ENCODE measurements at places on chromosomes 7 and 10.

GRCh38 chr10:62002753-62003152 lies 101.3 kb downstream of the ARID5B start:
- no peak for DNase-seq

DNA sequence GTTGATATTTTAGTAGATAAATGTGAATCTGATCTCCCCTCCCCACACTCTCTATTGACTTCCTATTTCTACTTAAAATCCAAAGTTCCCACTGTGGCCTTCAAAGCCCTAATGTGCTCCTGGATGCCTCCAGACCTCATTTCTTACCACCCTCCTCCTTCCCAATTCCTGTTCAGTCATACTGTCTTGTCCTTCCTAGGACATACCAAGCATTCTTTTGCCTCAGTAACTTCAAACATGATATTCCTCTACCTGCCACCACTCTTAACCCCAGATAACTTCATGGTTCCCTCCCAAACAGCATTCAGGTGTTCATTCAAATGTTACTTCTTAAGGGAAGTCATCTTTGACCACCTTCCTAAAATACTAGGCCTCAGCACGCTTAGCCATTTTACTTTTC lies 34.2 kb upstream of the FAM221A start:
- no peak for DNase-seq

DNA sequence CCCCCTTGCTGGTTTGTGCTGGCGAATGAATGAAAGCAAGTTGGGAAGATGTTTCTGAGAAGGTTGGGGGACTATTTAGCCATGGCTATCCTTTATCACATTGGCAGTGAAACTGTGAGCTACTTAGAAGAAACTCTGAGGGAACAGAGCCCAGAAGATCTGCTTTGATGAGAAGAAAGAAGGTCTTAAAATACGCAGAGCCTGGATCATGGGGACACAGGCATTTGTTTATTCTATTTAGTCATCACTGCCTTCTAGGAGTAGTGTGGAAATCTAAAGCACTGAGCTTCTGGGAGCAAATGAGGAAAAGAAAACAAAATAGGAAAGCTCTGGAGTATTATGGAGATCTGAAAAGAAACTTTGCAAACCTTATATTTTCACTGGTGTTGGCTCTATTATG lies 28.5 kb downstream of the CPED1 start:
- no peak for DNase-seq

- DNase-seq = no peak
These were observed 15.9 kb upstream of the ADCK2 start for GRCh38 chr7:140656548-140657515.

GRCh38 chr7:99243751-99244337 lies 28.8 kb upstream of the MYH16 start:
- no peak for DNase-seq

DNA sequence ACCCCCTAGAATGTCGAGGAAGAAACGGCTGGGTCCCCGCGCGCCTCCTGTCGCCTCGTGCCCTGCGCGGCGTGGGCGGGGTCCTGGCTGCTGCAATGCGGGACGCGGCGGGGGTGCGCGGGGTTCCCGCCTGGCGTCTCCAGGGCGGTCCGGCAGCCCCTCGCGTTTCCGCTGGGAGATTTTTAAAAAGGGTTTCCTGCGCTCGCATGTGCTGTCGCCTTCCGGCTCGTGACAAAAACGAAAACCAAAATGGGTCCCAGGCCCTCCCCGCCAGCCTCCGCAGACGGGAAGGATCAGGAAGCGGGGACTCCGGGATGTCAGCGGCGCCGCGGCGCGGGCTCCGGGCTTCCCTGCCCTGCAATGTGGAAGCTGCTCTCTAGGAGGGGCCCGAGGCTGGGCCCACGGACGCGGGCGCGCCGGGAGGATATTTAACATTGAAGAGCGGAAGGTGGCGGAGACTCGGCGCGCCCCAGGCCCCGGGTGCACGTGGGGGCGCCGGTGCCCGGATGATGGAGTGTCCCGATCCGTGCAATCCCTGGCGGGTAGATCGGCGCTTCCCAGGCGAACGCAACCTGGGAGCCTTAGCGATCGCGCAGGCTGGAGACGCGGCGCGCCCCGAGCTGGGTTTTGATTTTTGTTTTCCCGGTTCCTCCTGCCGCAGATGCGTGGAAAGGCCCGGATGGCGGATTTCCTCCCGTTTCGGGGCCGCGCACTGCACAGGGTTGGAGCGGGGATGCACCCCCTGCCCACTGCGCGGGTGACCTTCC lies 1.0 kb downstream of the PFKP start:
- no peak for DNase-seq

- DNase-seq = no peak
These were observed 27.6 kb upstream of the MKRN1 start for GRCh38 chr7:140506788-140507464.

- no peak for DNase-seq
These were observed 10.5 kb downstream of the CAV2 start for GRCh38 chr7:116509982-116510579.

- no peak for DNase-seq
These were observed 53.2 kb downstream of the FOXI2 start for GRCh38 chr10:127790066-127790624.

Measured in stimulated activated CD4-positive, alpha-beta T cell treated with anti-CD3 and anti-CD28 coated beads, TNF-alpha, amount 100 ng/mL, for 1 hour (primary cell).